ENCODE measurements at places on chromosomes 7 and 10. TPM values are rescaled to one million over a fixed set of nuclear protein-coding genes. Genes with fewer than 3 reads are reported as not detected.

DNA sequence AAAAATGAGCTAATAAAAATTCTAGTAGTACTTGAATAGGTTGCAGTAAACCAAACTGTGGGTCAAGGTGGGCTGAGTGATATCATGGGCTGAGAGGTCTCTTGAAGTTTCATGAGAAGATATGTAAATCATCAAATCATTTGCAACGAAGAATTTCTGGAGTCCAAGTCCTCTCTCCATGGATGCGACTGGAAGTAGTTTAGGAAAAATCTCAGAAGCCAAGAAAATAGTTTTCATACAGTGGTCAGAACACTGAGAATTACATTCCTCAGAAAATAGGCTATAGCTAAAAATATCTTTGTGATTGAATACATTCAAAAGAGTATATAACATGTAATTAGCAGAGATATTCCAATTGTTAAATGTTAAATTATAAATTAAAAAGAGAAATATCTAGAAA is 3.6 kb upstream of the IFIT1 start:
- DNase-seq: no peak

DNA sequence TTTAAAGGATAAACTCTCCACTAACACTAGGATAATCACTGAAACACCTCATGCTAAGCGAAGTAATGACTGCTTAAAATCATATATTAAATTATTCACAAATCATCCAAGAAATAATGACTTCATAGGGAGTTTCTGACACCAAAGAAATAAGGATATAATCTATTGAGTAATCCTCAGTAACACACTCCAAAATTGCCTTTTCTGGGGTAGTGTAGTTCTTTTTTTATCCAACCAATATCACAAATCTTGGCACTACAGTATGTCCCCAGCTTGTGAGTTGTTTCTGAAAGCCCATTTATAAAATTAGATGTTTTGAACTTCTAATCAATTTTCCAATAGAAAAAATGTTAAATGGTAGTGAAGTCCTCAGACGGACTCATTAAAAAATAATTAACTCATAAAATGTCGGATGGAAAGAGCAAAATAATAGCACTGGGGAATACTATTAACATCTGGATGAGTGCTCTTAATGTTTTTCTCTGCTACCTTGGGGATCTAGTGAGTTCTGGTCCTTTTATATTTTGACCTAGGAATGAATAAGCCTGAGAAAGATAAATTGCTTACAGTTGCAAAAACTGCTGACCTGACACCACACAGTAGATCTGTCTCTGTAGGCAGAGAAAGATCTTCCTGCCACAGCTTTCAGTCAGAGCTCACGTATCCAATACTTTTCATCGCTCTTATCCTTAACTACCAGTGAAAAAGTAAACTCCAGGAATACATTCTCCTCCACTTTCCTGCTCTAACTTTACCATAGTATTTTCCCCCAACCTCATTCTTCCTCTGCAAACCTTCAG is 618.5 kb upstream of the ANKRD30A start:
- no peak for DNase-seq

DNA sequence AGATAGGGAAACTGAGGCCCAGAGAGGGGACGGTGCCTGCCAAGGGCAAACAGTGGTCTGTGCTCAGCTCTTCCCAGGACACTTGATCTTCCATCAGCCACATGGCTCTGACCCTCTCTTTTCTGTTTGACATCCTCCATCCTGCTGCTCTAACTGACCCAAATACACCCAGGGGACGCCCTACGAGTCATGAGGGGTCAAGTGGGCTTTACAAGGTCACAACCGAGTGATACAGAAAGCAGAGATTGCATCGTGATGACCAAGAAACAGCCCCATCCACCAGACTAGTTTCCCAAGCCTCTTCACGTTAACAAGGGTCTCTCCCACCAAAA is 131.2 kb upstream of the UNC5B start:
- no peak for DNase-seq

IFIT1 gene
- 10.4 TPM for total RNA-seq

GRCh38 chr10:32954080-32954479 is 4.0 kb downstream of the ITGB1 start:
- no peak for DNase-seq

GRCh38 chr7:133602291-133602690 is 349.4 kb downstream of the EXOC4 start:
- DNase-seq: no peak

DNA sequence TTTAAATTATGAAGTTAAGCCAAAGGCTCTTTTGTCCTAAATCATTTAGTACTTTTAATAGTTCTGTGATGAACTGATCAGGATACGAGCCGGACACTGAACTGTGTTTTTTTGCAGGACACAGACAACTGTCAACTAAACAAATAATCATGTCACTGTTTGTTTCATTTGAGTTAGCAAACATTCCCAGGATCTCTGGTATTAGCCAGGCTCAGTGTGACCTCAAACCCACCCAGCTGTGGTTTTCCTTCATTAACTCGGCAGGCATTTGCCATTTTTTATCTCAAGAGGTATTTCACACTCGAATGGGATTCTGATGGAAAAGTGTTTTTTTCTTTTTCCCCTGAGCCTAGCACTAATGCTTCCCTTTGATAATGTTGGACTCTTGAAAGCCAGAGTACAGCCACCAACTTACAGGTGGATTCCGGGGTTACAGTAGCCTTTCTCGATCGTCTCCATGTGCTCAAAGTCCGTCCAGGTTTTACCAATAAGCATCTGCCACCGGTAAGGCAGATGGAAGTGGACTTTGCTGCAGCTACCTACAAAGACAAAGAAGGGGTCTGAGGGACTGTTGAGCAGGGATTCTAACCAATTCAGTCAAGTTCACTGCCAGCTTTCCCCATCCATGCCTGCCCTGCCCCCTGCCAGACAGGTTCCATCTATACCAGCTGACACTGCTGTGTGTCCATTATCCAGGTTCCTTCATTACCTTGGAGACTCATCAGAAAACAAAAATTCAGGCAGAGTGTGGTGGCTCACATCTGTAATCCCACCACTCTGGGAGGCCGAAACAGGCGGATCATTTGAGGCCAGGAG is 33.4 kb downstream of the ZC3HAV1 start:
- no peak for DNase-seq

GNAT3 gene
- not detected for total RNA-seq

MOGAT3 gene
- not detected for total RNA-seq

SRI gene
- total RNA-seq: 109 TPM

GRCh38 chr7:132819648-132820047 is 243.4 kb upstream of the PLXNA4 start:
- DNase-seq: no peak

GRCh38 chr10:35268791-35269257 is 67.5 kb upstream of the CCNY start:
- DNase-seq: no peak

DNA sequence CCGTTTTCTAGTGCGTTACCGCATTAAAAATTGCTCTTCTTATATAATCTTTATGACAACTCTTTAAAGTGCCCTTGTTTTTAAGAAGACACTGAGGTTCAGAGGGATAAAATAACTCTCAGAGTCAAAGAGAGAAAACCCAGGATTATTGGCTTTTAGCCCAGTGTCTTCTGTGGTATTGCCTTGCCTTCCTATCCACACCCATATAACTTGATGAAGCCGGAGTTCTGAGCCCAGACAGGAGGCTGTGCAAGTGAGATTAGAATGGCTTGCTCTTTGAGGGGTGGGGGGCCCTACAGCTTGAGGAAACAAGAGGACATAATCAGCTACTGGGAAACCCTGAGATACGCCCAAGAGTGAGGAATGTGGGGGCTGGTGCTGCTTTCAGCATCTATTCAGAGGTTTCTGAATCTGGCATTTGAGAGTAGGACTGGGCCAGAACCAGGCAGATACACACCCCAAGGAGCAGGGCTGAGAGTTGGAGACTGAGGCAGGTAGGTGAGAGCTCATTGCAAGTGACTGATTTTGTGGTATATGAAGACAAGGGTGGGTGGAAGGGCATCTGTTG is 2.3 kb downstream of the PRXL2A start:
- no peak for DNase-seq

GRCh38 chr10:58087896-58088295 is 179.8 kb downstream of the IPMK start:
- DNase-seq: no peak

DNA sequence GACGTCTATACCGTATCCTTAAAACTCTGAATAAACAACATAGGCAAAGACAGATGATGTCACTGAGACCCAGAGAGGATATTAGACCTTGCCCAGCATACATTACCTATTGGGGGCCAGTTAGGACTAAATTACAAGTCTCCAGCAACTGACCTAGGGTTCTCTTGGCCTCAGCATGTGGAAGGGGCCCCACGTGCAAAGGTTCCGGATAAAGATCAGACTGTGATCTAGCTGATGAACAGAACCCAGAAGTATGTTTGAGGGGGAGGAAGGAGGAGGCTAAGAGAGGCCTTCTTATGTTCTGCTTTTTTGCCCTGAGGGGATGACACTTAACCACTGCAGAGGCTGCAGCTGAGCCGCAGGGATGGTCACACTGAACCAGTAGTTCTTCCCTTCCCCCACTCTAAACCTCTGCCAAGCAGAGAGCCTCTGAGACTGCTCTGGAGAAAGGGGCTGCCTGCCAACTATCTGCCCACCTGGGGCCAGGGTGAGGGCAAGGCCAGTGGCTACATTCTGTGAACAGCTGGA is 24.0 kb upstream of the KMT2C start:
- DNase-seq: no peak

DNA sequence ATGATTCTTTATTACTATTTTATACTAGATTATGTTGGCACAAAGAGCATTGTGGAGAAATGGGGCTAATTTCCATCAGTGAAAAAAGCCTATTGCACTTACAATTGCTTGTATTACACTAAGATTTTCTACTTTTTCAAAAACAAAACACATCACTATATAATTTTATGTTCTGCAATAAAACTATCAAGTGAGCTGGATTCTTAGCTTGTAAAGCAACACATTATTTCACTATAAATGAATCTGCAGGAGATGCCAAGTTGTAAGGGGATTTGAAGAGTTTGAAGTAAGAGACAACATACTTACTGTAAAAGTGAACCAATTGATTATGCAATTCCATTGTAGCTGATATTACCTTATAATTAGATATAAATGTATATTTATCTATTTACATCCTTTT is 333.3 kb upstream of the SEMA3D start:
- no peak for DNase-seq

SP8 gene
- total RNA-seq: not detected

STOX1 gene
- 0.21 TPM for total RNA-seq

SYT15B gene
- 0.21 TPM for total RNA-seq

GRCh38 chr7:132187869-132188789 is 388.1 kb downstream of the PLXNA4 start:
- DNase-seq: no peak
